Skin of body (tissue), 3 donors: ENCODE measurements at places on chromosomes 4 and X. TPM values are rescaled to one million over a fixed set of nuclear protein-coding genes. Genes with fewer than 3 reads are reported as not detected.

DNA sequence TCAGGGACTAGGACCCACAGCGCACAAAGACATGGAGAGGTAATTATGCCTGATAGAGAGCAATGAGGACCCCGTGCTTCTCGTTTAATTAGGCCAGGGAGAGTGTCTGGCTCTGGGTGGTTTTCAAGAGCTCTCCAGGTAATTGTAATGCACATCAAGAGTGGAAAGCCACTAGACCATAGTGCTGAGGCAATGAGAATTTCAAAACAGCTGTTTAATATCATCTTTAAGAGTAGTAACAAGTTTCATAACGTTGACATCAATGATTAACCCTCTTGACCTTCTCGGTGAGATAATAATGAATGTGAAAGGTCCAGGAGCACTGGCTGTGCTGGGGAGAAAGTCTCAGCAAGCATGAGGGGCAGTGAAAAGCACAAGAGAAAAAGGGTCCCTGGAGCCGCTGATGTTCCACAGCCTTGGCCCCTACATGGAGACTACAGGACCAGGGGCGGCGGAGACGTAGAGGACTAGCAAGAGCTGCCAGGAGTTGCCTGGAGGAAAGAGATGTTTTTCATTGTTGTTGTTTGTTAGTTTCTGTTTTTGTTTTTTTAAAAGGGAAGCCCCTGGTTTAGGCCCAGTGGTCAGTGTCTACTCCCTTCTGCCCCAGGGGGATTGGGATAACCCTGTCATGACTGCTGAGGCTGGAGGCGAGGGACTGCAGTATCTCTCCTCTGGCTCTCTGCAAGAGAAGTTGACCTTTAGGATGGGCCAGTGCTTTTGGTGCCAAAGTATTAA, 14.8 kb upstream of the CXCR3 start:
- DNase-seq, result no peak

- no peak for DNase-seq
Observed at GRCh38 chr4:95249426-95250021, 299.2 kb downstream of the UNC5C start.

GRCh38 chrX:37424000-37424429, 74.9 kb downstream of the PRRG1 start:
- DNase-seq, result no peak

BANK1 gene
- total RNA-seq, result 1.8 TPM

DNA sequence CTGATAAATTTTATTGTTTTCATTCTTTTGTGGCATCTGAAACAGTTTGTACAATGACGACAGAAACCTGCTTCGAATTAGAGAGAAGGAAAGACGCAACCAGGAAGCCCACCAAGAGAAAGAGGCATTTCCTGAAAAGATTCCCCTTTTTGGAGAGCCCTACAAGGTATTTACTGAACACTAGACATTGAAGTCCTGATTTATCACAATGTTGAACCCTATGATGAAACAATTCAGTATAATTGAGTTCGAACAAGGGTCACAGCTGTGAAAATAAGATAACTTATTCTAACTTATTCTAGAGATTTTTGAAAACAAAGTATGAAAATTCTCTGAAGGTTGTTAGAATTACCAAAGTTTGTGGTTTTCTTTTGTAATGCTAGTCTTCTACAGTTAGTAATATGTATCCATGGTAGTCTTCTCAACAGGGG, 111.3 kb downstream of the AFF1 start:
- DNase-seq, result peak; percentile 76

- no peak for DNase-seq
Observed at GRCh38 chrX:130482871-130483270, 81.1 kb downstream of the RBMX2 start.

DNA sequence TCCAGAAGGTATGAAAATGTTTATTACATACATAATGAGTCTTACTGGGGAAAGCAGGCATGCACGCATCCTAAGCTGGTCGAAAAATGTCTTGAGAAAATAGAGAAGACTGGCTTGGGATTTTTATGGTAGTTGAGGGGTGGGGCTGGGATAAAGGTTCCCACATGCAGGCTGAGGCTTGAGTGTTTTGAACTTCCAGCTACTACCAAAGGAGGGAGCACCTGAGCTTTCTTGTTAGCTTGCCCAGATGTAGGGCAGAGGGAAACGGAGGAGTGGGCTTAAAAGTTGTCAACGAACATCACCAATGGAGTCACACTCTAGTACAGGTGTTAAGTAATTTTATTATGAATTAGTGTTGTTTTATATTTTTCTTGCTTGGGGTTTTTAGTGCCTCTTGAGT, 39.6 kb upstream of the SRPX start:
- DNase-seq, result no peak

GRCh38 chrX:24150898-24151297, 1.4 kb downstream of the ZFX start:
- no peak for DNase-seq

AVPR2 gene
- 0.89 TPM for total RNA-seq

GRCh38 chr4:56048702-56049431, 100.1 kb downstream of the CEP135 start:
- peak; percentile 34 for DNase-seq

DNA sequence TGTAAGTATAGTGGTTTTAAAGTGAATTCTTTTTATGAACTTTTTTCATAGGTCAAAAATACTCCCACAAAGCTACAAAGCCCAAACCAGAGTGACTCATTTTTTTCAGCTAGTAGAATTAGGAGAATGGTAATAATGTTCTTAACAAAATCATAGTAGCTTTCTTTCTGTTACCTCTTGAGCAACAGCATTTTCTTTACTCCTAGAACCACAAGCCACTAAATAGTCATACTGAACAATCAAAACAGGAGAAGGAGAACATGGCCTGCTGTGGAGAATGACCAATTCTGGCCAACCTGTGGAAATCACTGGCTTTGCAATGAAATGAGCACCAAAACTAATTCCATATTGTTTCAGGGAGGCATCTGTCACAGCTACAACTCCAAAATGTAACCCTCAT, 112.9 kb downstream of the AMMECR1 start:
- no peak for DNase-seq

- DNase-seq, result no peak
Observed at GRCh38 chr4:2583092-2583491, 46.6 kb downstream of the FAM193A start.

DNA sequence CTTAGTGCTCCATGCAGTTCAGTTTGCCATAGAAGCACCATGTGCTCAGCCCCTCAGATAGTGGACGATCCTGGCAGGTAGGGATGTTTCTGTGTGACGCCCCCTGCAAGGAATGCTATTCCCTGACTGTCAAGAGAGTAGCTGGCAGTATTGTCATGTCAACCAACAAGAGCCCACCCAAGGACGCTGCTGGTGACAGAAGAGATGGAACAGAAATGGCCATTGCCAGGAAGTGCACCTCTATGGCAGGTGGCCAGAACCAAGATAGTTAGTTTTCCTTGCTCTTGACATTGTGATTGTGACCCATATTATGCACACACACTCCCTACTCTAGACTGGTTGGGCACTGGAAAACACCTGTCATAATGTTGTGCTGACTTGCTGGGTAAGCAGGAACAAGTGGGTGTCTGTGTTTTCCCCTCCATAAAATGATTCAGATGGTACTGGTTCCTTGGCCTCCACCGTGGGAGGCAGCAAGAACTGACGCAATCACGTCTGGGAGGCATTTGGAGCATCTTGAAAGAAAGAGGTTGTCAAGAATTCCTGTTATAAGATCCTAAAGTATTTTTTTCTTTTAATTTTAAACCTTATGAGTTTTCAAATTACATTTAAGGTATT, 507.9 kb downstream of the MID1IP1 start:
- peak; percentile 1 for DNase-seq

MCF2 gene
- 0.20 TPM for total RNA-seq

- no peak for DNase-seq
Observed at GRCh38 chr4:127138586-127138985, 494.2 kb upstream of the INTU start.

GRCh38 chr4:103201253-103201652, 3.1 kb upstream of the CENPE start:
- DNase-seq, result peak; percentile 5

DNA sequence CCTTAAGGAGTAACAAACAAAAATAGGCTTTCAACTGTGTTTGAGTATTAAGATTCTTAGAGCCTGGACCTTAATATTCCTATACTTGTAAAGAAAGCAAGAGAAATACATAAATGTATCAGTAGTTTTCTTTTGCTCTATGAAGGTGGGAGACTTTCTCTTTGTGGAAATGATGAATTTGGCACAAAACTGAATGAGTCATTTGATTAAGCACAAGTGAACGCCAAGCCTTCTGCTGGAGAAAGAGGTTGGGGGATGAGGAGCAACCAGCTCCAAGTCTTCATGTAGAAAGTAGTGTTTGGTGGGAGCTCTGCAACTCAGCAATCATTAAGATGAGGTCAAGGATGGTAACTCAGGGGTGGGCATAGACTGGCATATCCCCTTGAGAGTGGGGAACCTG, 49.6 kb downstream of the MEPE start:
- DNase-seq, result no peak
